ENCODE measurements at places on chromosomes 6 and 20.

DNA sequence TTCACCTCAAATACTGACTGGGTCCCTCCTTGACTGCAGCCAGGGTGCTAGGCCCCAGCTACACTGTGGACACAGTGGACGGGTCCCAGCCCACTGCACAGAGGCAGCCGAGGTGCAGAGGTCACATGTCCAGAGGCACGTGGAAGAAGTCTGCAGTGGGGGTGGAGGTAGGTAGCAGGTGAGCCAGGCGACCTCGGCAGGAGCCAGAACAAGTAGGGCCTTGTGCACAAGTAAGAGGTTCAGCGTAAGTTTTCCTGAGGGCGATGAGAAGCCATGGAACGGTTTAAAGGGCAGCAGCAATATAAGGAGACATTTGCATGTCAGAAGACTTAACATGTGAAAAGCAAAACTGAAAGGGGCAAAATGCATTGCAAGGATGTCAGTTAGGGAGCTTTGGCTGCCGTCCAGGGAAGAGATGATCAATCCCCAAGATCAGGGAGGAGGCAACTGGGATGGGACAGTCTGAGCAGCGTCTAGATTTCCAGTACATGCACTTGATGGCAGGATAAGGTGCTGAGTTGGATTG lies 49.7 kb upstream of the SNX9 start:
- peak; percentile 21 for DNase-seq

- DNase-seq = peak; percentile 83
These were observed 77.1 kb downstream of the JAG1 start for GRCh38 chr20:10596710-10597121.

DNA sequence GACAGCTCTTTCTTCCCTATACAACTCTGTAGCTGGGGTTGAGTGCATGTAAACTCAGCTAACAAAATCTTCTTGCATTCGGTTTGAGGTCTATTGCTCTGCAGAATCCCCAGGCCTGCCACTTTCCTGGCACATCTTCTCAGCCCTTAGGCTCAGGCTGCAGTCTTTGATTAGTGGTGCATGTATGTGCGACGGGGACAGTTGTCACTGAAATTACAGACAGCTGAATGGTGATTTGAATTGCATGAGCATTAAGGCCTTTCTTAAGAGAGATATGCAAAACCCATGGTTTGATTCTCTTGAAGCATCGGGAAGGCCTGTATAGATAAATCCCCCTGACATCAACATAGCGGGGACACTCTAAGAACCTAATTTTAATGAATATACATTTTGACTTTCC lies 222.8 kb downstream of the CDH26 start:
- DNase-seq = no peak

DNA sequence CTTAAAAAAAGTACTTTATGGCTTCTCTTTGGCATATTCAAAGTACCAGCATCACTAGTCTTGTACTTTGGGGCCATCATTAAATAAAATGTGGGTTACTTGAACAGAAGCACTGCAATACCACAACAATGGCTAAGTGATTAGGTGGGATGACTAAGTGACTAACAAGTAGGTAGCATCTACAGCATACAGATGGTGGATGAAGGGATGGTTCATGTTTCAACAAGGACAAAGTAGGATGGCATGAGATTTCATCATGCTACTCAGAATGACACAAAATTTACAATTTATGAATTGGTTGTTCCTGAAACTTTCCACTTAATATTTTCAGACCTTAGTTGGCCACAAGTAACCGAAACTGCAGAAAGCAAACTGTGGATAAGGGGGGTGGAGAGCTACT lies 7.7 kb downstream of the MPC1 start:
- DNase-seq = no peak

DNA sequence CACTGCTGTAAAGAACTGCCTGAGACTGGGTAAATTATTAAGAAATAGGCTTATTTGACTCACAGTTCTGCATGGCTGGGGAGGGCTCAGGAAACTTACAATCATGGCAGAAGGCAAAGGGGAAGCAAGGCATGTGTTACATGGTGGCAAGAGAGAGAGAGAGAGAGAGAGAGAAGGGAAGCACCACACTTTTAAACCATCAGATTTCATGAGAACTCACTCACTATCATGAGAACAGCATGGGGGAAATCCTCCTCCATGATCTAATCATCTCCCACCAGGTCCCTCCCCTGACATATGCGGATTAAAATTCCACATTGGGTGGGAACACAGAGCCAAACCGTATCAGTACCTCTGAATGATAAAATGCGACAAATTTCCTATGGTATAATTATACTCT lies 203.9 kb upstream of the MARCKS start:
- DNase-seq = no peak

DNA sequence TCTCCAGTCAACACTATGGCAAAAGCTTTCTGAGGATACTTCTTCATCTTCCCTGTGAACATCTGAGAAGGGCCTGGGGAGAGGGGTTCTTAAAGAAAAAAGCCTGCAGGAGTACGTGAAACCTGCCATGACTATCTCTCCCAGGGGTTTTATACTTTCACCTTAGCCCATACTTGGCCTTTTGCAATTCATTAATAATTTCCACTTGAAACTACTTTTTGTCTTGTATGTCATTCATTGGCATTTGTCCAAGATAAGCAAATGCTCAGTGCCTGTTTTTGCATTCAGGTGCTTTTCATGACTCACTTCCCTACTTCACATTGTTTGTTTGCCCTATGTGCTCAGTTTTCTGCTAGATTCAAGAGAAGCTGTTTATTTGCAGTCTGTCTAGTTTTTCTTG lies 580.3 kb upstream of the GJE1 start:
- DNase-seq = peak; percentile 88

DNA sequence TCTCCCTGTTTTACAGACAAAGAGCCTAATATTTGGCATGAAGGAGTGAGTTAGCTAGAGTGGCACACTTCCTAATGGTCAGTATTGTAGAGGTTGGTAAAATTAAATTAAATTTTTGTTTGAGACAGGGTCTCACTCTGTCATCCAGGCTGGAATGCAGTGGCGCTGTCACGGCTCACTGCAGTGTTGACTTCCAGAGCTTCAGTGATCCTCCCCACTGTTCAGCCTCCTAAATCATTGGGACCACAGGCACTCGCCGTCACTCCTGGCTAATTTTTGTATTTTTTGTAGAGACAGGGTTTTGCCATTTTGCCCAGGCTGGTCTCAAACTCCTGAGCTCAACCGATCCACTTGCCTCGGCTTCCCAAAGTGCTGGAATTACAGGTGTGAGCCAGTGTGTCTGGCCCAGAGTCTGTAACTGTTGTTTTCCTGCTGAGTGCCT lies 70.9 kb downstream of the SCAND1 start:
- DNase-seq = peak; percentile 53

DNA sequence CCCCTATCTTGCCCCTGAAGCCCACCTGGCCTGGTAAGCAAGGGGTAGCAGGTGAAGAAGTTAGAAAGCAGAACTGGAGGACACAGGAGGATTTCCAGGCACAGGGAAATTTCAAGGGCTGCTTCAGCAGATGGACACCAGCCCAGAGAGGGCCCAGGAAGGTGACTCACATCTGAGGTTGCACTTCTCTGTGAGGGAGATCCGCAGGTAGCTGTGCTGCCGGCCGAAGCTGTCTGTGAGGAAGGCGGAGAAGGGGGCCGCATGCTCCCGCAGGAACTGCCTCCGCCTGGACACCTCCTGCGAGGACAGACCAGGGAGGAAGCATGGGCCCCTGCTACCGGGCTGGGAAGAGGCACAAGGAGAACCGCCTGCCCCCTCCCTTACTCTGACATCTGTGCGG lies 7.1 kb downstream of the MOCS1 start:
- peak; percentile 81 for DNase-seq

- DNase-seq = no peak
These were observed 68.8 kb downstream of the TSHZ2 start for GRCh38 chr20:53040693-53041589.

DNA sequence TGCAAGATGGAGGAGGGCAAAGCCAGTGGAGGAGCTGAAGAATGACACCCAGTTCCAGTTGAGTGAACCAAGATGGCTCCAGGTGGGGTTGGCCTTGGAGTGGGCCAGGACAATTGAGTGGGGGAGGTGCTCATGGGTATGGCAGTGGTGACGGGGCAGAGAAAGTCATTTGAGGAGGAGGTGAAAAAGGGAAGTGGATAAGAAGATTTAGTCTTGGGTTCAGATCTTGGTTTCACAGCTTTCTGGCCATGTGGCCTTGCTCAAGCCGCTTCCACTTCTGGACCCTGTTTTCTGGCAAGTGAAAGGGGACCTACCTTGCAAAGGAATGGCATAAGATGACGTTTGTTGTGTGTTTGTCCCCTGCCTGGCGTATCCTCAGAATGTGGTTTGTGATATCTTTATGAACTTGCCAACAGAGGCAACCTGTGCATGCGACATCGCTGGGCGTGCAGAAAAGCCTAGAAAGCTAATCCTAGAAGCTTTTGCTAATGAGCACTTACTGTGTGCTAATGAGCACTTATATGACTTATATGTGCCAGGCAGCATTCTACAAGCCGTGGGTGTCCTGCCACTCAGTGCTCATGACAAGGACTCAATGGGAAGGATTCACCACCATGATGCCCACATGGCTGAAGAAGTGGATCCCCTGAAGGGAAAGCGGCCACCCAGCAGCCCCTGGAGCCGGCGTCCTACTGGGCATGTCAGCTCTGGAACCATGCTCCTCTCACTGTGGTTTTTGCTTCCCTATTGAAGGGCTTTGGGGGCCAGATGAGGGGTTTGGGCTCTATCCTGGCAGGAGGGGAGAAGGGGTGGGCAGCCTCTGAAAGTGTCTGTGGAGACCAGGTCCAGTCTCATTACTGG lies 23.6 kb upstream of the STX16 start:
- no peak for DNase-seq

DNA sequence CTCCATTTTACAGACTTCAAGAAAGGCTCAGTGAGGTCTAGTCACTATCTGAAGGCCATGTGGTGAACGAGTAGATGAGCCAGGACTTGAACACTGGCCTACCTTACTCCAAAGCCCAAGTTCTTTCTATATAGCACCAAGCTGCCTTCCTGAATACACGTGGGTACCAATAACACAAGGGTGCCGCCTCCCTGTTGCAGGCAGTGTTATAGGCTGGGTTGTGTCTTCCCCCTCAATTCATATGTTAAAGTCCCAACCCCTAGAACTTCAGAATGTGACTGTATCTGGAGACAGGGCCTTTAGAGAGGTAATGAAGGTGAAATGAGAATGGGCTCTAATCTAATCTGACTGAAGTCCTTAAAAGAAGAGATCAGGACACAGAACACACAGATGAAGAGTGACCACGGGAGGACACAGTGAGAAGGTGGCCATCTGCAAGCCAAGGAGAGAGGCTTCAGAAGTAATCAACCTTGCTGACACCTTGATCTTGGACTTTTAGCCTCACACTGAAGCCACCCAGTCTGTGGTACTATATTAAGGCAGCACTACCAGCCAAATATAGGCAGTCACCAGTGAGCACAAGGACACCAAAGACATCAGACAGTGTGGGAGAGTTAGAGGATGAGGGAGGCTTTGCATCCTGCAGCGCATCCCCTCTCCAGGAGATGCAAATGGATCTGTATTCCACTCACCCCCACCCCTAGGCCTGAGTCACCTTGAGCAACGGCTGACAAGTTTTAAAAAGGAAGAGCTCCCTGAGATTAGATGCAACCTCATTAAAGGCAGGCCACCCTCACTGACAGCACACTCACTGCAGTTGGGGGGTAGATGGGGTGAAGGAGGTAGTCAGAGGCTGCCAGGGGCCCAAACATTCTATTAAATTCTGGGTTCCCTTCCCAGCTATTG lies 40.9 kb upstream of the LYRM2 start:
- DNase-seq = no peak

DNA sequence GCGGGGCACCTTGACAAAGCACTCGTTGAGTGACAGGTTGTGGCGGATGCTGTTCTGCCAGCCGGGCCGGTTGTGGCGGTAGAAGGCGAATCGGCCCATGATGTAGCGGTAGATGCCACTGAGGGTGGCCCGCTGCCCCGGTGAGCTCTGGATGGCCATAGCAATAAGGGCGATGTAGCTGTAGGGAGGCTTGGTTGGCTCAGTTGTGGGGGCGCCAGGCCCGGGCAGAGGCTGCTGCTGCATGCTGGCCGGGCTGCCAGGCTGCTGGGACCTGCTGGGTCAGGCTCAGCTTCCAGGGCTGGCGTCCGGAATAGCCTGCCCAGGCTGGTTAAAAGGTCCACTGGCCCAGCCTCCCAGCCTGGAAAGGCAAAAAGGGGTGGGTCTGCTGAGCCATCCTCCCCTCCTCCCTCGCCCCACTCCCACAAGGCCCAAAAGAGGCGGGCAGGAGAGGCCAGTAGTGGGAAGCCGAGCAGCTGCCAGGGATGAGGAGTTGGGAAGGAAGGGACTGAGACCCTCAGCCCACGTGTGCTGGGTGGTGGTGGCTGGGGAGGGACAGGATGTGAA lies at the start of gene FOXS1:
FOXS1 (minus strand) TSS at position 305 of the 564 bp plus-strand sequence; CDS start at position 243, 62 bp downstream.
- no peak for DNase-seq

DNA sequence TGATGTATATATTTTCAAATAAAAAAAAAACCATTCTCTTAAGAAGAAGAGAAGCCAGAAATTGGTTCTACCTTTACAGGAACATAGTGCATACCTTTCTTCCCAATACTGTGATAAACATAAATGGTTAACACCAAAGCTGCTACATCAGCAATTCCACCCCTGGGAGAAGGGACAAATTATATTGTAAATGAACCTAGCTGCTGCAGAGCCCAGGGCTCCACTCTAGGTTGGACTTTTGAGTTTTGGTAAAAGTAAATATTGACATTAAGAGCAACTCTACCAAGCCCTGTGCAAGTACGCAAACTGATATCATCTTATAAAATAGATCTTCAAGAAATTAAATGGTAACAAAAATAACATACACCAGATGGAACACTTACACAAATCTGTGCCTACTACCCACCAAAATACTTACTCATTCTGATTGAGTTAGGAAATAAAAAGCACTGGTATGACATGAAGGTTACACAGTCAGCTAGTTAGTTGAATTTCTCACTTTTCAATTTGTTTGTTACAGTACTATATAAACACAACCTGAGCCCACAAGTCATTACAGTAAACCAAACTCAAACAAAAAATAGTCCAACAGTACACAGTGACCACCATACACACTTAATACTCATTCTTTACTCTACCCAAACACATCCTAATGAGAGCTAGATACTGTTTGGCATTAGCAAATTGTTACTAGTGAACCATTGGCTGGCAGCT lies 223.3 kb upstream of the HEY2 start:
- DNase-seq = no peak

- DNase-seq = peak; percentile 71
These were observed 163.2 kb upstream of the ZNF337 start for GRCh38 chr20:25859649-25860530.

GRCh38 chr6:44000164-44000842 lies 126.9 kb downstream of the MRPL14 start:
- DNase-seq = no peak

DNA sequence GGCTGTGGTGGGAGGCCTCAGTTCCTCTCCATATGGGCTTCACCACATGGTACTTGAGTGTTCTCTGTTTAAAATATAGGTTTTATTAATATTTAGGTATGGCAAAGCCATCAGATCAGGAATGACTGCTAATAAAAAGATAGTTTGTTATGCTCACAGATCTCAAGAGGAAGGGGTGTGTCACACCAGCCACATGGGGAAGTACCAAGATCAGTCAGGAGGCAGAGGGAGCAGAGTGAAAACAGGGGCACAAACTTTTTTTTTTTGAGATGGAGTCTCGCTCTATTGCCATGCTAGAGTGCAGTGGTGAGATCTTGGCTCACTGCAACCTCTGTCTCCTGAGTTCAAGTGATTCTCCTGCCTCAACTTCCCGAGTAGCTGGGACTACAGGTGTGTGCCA lies 92.1 kb upstream of the GCM1 start:
- no peak for DNase-seq

GRCh38 chr6:8814440-8815000 lies 379.2 kb upstream of the SLC35B3 start:
- DNase-seq = no peak

- DNase-seq = peak; percentile 73
These were observed 38.5 kb downstream of the DLGAP4 start for GRCh38 chr20:36344517-36345132.

- DNase-seq = no peak
These were observed 24.8 kb upstream of the APMAP start for GRCh38 chr20:25017257-25017803.
